ENCODE measurements at places on chromosomes 5 and 9.

- DNase-seq: no peak
These were observed 94.3 kb upstream of the OTULINL start for GRCh38 chr5:14486996-14487896.

DNA sequence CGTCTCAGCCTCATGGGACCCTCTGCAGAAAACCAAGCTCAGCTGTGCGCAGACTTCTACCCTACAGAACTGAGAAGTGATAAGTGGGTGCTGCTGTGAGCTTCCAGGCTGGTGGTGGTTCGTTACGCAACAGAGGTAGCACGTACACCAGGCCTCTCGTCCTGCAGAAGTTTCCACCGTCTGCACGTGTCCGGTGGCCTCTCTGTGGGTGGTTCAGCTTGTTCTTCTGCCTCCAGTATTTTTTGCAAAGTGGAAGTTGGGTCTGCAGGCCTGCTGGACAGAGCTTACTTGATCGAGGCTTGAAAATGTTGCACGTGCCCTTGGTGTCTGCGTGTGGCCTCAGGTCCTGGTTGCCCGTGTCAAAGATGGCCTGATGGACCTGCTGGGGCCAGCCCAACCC lies 27.5 kb downstream of the KCNT1 start:
- DNase-seq: no peak

DNA sequence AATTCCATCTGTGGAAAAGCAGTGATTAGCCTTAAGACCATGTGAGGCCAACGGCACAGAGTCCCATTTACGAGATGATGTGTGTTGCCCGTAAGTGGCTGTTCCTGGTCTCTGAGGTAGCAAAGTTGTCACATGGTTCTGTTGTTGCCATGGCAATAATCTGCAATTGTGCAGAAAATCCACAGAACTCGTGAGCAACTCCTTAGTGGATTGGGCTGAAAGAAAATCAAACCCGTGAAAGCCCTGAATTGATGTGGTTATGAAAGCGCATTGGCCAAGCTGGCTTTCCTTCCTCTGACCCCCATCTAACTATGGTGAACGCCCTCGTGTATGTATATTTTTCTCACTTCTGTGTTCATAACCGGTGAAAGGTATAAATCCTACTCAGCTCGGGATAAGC lies 614.7 kb downstream of the EBF1 start:
- DNase-seq: no peak

- no peak for DNase-seq
These were observed 15.8 kb upstream of the TTC23L start for GRCh38 chr5:34822956-34823715.

DNA sequence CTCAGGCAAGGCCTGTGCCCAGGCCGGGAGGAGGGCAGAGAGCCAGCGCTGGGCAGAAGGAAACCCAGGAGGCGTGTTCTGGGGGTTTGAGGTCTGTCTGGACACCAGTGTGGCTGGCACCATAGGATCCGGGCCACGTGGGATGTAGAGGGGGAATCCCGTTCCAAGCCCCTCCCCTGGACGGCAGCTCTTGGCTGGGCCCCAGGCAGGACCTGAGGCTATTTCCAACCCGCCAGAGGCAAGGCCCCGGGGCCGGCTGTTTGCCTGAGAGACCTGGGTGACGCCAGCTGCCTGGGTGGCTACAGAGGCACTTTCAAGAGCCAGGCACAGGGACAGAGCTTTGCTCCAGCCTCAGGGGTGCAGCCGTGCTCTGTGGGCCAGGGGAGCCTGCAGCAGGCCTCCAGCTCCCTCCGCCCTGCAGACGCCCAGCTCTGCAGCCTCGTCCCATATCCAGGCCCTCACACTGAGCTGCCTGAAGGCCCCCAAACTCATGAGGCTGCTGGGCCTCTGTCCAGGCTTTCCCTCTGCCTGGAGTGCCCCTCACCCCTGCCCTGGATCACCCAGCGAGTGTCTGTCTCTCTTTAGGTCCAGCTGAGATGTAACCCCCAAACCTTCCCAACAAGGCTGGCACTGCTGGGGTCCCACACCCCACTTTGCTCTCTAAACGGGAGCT lies 56.6 kb upstream of the EGFL7 start:
- no peak for DNase-seq

- DNase-seq: no peak
These were observed 275.2 kb downstream of the SMARCA2 start for GRCh38 chr9:2290382-2290781.

DNA sequence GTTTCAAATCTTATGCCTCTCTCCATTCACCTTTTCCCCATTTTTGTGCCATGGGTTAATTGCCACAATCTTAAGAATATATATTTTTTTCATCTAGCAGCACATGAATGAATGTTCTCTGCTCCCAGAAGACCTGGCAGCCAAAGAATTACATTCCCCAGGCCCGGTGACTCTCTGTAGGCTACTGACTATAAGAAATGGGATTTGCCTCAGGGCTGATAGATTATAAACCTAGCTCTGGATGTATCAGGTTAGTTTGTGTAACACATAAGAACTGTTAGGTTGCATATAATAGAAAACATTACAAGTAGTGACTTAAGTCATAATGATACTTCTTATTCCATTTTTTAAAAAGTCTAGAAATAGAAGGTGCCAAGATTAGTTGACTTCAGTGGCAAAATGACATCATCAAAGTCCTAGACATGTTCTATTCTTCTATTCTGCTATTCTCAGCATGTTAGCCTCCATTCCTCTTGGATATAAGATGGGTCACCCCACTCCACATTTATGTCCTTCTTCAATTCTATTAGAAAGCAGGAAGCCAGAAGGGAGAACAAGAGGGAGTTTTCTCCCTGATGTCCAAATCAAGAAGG lies 10.9 kb upstream of the ZNF474 start:
- no peak for DNase-seq

GRCh38 chr5:71887680-71888079 lies 168.6 kb downstream of the CARTPT start:
- DNase-seq: peak; percentile 83

DNA sequence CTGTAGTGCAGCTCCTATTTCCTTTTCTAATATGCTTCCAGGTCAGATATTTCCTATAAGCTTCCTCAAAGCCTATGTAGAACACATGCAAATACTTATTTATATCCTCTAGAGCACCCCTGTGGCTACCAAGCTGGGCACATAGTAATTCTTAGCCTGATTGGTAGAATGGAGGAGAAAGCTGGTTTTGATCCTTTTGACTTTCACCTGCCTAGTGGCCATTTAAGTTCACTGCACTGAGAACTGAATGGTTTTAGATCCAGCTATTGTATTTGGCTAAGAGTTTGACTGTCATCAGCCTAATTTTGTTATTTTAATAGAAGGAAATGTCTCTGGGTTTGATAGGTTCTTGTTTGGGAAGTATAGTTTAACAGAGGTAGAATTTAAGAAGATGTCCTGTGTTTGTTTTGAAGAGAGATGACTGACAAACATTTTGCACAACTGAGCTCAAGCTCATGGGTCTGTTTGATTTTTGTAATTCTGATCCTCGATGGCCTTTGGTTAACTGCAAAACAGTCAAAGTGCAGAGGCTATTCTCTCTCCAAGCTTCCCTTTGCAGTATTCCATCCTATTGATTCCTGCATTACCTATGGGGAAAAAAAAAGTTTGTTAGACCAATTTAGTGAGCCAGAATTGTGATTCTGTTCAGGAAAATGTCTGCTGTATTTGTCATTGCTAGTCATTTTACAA lies 85.4 kb downstream of the KCNN2 start:
- no peak for DNase-seq

DNA sequence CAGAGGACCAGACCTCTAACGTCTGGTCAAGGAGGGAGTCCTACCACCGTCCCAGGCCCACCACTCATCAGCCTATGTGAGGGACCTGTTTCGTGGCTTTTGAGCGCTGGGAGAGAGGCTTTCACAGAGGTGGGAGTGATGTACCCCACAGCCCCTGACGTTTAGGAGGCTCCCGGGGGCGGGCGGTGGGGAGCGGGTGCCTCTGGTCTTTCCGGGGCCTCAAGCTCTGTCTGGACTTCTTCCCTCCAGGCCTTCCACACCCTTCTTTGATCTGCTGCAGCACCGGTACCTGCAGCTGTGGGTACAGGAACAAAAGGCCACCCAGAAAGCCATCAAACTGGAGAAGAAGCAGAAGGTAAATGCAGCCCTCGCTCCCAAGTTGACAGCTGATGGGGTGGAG lies 45.1 kb upstream of the BARHL1 start:
- DNase-seq: no peak

DNA sequence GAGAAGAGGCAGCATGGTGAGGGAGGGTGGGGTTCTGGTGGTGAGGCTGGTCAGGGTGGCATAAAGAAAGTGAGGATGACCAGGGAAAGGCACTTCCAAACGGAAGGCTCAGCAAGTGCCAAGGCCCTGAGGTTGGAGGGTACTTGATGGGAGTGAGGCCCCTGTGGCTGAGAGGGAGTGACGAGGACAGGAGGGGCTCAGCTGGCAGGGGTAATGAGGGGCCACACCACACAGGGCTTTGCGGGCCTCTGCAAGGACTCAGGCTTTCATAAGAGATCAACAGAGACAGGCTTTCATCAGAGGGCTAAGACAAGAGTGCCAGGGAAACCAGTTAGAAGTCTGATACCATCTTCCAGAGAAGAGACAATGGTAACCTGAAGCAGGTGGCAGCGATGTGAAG lies 23.6 kb downstream of the ARPC5L start:
- no peak for DNase-seq

- no peak for DNase-seq
These were observed 175.6 kb downstream of the HSD17B3 start for GRCh38 chr9:96126321-96126881.

DNA sequence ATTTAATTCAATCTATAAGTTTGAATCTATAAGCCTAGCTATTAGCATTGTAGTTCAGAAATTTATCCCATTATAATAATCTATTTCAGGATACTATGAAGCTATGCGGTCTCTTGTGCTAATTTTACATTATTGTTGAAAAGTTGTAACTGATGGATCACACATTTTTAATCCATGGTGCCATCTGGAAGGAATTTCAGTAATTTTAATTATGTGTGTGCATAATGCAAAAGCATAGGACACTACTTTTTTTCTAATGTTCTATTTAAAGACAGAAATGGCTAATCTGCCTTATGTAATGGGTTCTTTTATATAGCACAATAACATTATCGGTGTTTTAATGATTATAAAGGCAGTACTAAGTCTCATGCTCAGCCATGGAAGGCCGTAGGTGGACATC lies 90.6 kb downstream of the HOMER1 start:
- DNase-seq: peak; percentile 13

DNA sequence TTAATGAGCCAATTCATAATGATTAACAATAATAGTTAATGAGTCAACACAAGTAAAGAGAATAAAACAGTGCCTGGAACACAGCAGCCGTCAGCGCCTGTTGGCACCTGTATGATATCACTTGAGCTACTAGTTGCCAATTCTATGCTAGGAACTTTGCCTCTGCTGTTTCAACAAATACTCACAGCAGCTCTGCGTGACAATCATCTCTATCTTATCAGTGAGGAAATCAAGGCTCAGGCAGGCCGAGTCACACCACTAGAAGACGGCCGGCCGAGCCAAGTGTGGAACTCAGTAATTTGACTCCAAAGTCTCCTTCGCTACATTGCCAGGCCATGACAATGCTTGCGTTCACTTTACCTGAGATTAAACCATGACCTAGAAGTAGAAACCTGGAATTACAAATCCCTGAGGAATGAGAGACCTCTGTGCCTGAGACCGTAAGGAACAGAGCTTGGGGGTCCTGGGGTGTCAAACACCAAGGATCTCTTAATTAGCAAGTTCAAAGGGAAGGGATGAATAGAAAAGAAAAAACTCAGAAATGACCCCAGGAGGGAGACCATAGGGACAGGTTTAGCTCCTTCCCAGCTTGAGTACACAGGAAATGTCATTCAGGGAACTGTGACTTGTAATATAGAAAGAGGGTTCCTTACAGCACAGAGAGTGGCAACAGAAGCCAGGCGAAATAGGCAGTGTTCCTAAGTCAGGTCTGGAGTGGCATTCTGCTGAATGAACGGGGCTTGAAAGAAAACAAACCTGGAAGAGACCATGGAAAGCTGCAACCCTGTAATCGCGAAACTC lies 109.1 kb downstream of the SUSD1 start:
- DNase-seq: peak; percentile 88

- DNase-seq: no peak
These were observed 40.8 kb upstream of the FAT2 start for GRCh38 chr5:151631941-151632340.

- peak; percentile 15 for DNase-seq
These were observed 68.5 kb downstream of the SLC24A2 start for GRCh38 chr9:19720377-19720776.

GRCh38 chr5:95904827-95905226 lies 56.8 kb downstream of the ELL2 start:
- DNase-seq: no peak

DNA sequence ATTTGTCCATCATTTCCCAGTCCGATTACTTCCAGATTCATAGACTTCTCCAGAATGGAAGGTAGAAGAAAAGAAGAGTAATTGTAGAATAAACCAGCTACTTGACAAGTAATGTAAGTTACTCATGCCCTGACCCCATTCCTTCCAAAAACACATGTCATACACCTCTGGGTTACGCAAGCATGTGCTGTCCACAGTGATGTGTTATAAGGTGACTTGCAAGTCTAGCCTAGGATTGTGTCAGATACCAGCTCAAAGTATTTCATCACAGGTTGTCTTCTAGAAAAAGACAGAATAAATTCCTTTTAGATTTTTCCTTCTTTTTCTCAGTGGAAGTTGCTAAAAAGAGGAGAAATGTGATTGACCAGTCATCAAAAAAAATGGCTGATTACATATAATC lies 8.0 kb upstream of the TLR4 start:
- DNase-seq: no peak

GRCh38 chr9:121638399-121638798 lies 13.0 kb upstream of the DAB2IP start:
- DNase-seq: no peak

GRCh38 chr5:137105351-137106035 lies 393.6 kb downstream of the SPOCK1 start:
- DNase-seq: no peak

DNA sequence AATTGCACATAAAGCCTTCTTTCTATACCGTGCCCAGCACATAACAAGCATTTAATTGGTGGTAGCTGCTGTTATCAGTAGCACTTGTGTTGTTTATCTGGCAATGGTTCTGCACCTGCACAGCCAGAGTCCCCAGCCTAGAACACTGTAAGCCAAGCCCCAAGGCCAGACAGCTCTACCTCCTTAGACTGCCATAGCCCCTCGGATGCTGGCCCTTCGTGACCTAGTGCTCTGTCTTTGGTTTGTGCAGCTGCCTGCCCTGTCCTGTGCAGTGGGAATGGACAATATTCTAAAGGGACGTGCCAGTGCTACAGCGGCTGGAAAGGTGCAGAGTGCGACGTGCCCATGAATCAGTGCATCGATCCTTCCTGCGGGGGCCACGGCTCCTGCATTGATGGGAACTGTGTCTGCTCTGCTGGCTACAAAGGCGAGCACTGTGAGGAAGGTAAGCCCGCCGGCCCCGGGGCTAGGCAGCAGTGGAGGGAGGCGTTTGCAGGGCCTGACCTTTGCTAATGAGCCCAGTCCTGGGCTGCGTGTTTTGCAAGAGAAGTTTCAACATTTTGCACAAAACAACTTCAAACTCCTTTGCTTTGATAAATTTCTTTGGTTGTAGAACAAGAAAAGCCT lies 173.3 kb upstream of the WWC1 start:
- no peak for DNase-seq
